ENCODE measurements at places on chromosomes 11 and 22.
A peak's percentile ranks its signal among the peaks of the same experiment; 100 is the strongest.

DNA sequence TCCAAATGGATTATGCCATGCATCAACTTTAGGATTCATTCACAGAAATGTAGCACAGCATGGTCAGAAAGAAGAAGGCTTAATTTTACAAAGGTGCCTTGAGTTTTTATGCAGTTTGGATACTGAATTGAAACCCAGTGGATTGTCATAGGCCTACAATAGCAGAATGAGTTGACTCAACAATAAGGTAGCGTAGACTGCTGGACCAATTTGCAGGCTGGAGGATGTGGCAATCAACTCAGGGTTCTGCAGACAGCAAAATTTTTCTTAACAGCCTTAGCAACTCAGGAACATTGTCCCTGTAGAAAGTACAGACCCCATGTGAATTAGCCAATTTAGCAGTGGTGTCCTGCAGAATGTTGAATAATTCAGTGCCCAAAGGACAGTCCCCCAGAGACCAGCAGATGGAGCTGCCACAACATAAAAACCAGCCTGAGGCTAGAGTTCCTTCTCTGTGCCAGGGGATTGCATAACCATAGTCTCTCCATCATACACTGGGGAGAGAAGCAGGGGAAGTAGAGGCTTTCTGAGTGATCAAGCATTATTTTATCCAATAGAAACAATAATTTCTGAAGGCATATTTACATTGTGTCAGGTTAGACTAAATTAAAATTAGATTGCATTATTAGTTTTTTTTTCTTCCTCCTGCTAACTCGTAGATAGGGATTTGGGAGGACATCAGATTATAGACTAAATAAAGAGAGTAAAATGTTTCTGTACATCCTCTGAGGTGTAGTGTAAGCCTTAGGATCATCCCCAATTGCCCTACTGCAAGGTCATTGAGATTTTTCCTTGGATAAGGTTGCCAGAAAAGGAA lies 20.3 kb upstream of the MRPL17 start:
- DNase-seq, result peak; percentile 84

DNA sequence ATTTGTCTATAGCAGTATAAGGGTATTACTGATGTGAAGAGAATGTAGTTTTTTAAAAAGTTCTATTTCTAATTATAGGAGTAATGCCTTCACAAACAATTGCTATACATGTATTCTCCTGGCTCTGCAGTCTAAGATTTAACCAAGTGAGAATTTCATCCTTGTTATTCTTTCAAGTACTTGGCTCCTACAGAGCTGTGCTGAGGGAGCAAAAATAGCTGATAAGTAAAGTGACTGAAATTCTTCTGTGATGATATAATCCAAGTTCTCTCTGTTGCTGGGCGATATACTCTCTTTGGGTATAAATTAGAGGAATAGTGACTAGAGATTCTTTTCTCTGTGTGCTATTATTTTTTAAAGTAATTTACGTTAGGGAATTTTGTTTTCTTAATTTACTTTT lies 68.0 kb downstream of the PGR start:
- DNase-seq, result no peak

GRCh38 chr11:112182867-112183266 lies 7.6 kb downstream of the BCO2 start:
- no peak for DNase-seq

- no peak for DNase-seq
These were observed 701.8 kb downstream of the NTM start for GRCh38 chr11:132072044-132072857.

DNA sequence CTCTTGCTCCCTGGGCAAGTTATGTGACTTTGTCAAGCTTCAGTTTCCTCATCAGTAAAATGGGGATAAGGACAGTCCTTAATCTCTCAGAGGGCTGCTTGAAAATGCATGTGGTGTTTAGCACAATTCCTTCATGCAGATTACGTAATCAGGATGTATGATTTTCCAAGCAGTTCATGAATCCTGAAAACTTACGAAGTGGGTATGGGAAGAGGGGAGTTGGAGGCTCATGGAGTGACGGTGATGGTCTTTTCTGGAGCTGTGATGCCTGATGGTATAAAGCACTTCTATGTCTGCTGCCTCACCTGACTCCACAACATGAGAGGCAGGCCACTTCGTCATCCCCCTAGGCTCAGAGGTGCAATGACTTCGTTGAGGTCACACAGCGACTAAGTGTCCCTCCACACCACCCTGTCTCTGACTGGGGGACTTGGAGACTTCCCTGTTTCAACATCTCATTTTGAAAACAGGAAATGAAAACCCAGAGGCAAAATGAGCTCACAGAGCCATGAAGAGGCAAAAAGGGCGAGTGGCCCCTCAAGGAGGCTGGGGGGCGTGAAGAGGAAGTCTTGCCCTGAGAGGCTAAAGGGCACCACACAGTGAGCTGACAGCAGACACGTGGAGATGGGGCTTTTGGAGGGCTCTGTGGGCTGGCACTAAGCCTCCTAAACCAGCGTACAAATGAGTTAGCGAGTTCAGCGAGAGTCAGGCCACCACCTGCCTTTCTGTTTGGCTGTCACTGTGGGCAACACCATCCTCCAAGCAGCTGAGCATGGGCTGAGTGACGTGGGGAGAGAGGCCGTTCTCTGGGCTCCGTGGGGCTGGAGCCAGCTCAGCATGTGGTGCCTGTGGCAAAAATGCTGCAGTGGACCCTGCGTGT lies 10.1 kb downstream of the MCM5 start:
- peak; percentile 93 for DNase-seq

DNA sequence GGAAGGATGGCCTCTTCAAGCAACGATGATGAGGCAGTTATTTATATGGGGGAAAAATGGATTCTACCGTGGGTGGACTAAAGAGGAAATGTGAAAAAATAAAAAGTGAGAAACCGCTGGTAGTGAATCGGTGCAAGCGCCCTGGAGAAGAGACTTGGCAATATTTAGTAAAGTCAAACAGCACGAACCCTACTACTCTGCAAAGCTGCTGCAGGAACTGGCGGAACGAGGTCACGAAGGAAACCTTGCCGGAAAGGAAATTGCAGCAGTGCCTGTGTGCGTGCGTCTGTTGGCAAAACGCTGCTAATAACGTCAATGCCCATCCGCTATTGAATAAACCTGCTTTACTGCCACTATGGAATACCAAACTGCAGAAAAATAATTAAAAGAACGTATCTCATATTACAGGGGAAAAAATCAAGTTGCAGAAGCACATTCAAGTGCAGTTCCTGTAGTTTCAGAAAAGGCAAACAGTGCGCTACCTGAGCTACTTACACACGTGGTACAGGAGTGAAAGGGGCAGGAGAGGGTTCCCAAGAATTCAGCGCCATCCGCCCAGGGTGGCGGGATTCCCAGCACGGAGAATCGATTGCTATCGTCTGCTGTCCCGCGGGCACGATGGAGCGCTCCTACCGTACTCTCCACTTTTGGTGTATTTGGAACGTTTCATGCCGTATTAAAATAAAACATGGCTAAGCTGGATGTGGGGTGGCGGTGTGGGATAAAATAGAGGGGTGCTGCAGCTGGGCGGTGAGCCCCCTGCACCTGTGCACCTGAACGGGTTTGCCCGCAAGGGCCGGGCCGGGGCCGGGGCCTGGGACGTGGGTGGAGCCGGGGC lies 585 bp upstream of the NADSYN1 start:
- peak; percentile 61 for DNase-seq

DNA sequence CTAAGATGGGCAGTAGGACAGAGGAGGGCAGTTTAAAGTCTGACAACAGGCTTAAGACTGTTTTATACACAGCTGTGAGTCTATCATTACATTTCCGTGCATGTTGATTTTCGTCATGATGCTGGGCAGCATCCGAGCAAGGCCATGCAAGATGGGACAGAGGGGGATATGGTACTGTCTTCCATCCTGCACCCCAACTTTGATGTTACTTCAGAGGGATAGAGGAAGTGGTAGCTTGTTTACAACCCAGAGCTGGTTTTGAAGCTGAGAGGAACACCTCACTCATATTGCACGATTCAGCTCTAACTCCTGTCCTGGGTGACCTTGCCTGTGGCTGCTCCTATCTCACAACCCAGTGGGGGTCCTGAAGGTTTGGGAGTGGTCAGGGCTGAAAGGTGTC lies 3.0 kb upstream of the SORL1 start:
- no peak for DNase-seq

DNA sequence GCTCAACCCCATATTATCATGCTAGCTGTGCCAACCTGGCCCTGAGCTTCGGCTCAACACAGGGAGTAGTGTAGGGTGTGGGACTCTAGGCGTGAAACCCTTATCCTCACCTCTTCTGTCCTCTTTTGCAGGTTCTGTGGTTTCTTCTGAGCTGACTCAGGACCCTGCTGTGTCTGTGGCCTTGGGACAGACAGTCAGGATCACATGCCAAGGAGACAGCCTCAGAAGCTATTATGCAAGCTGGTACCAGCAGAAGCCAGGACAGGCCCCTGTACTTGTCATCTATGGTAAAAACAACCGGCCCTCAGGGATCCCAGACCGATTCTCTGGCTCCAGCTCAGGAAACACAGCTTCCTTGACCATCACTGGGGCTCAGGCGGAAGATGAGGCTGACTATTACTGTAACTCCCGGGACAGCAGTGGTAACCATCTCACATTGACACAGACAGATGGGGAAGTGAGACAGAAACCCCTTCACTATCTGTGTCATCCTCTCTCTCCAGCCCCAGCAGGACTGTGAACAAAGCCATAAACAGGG lies 76.4 kb downstream of the GGTLC2 start:
- DNase-seq, result no peak

All from KBM-7 (cell line).